ENCODE measurements at places on chromosomes 11 and 22. TPM values are rescaled to one million over a fixed set of nuclear protein-coding genes. Genes with fewer than 3 reads are reported as not detected.
A peak's percentile ranks its signal among the peaks of the same experiment; 100 is the strongest.

- peak; percentile 10 for DNase-seq
Observed at GRCh38 chr11:113873236-113873626, 2.1 kb downstream of the USP28 start.

RELA gene
- polyA plus RNA-seq, result 40.5 TPM

DNA sequence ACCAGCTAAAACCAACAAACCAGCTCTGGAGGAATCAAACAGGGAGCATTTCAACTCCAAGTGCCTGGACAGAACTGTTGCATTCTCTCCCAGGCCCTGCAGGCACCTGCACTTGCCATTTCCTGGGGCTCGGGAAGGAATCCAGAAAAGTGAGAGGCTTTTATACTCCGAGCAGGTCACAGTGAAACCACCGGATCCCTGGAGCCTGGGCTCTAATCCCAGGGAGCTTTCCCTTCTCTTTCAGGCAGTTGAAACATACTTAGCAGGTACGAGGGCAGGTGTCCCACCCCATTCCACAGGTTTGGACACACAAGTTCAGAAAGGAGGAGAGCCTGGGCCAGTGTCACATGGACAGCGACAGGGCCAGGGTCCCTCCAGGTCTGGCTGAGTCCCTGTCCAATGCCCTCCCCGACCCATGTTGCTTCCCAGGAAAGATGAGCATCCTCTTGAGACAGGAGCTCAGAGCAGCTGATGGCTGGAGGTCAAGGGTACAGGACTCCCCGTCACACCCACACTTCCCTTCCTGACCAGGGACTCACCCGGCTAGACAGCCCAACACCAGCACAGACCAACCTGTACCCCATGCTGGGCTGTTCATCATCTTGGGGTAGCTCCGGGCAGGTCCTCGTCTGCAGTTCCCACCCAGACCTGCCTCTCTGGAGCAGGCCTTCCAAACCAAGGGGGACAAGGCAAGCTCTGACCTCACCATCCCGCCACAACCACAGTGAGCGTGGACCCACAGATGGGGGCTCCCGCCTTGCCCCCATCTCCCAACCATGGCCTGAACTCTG is 49.9 kb upstream of the CD5 start:
- DNase-seq, result no peak

TPBGL gene
- polyA plus RNA-seq, result not detected

PKP3 gene
- 125 TPM for polyA plus RNA-seq

Measured in small intestine (tissue), 16 donors.